H1 (cell line): ENCODE measurements at places on chromosomes 2 and 18. TPM values are rescaled to one million over a fixed set of nuclear protein-coding genes. Genes with fewer than 3 reads are reported as not detected.

GRCh38 chr2:38702413-38702812 is 36.5 kb downstream of the GALM start:
- H3K4me1 ChIP-seq, result no peaks in the 10 kb centered on the region
- H3K4me3 ChIP-seq, result no peak overlapping the region
- no peaks in the 10 kb centered on the region for H3K27me3 ChIP-seq
- DNase-seq, result no peak

DNA sequence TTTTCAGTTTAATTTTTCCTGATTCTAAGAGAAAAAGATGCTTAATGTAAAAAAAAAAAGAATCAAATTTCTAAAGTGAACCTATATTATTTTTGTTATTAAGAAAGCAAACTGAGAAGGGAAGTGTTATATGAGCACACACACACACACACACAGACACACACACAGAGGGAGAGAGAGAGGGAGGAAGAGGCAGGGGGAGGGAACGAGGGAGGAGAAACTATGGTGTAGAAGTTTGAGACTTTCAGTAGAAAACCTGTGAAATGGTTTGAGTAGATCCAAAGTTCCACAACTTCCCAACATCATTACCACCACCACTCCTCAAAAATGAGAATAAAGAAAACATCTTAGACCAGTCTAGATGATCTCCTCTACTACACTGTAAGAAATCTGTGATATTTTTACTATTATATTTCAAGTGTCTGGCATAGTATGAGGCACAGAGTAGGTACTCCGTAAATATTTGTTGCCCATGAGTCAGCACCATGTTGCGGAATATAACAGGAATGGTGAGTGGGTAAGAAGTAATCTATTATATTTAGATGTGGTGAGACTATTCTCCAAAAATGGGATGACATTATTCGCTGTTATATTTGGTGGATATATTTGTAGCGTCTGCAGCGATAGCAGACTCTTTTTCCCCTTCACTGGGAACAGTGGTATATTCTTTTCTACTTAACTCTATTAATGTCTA is 149.4 kb upstream of the DNMT3A start:
- H3K36me3 ChIP-seq, result no peaks in the 10 kb centered on the region
- 0 out of 2 replicates have a peak, but pooled peaks cover 2% of the 10 kb centered on the region for H3K4me1 ChIP-seq

GRCh38 chr2:46032161-46032813 is 264.9 kb upstream of the EPAS1 start:
- H3K4me3 ChIP-seq, result no peak overlapping the region
- no peaks in the 10 kb centered on the region for H3K27me3 ChIP-seq
- no peaks in the 10 kb centered on the region for H3K36me3 ChIP-seq
- DNase-seq, result no peak
- no peak overlapping the region for H3K27ac ChIP-seq
- H3K4me1 ChIP-seq, result no peaks in the 10 kb centered on the region

DNA sequence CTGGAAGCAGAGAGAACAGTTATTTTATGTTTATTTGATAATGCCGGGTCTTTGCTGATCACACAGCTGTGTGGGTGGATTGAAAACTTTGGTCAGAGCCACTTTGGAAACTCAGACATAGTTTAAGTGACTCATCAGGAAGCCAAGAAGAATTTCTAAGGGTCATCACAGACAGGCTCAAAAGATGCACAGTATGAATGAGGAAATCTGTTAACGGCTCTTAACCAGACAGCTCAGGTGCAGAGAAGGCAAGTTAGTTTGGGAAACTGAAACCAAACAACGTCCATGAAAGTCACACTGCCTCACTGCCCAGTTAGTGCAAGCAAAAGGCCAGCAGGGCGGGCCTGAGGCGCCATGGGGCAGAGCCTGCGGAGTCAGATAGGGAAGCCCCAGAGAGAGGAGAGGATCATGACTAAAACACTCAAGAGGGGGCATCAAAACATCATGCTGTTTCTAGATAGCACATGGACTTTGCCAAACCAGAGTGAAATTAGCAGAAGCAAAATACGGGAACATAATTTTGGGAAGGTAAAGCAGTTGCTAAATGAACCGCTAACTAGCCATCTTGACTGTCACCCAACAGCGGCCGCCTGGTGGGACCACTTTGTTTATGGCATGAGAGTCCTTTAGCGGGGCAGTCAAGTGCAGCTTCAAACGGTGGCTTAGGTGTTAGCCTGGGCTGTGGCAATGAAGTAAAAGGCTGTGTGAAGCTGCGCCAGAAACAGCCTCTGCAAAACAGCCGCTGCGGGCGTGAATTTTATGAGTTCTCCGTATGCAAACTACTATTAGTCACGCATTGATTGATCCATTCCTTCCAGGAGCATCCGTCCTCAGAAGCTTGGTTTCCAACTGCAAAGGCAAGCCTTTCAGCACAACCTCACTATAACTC is 101.2 kb downstream of the KCTD18 start:
- no peak overlapping the region for H3K27ac ChIP-seq
- DNase-seq, result no peak
- H3K4me3 ChIP-seq, result no peak overlapping the region
- 0 out of 2 replicates have a peak, but pooled peaks cover 3% of the 10 kb centered on the region for H3K4me1 ChIP-seq
- no peaks in the 10 kb centered on the region for H3K27me3 ChIP-seq

DNA sequence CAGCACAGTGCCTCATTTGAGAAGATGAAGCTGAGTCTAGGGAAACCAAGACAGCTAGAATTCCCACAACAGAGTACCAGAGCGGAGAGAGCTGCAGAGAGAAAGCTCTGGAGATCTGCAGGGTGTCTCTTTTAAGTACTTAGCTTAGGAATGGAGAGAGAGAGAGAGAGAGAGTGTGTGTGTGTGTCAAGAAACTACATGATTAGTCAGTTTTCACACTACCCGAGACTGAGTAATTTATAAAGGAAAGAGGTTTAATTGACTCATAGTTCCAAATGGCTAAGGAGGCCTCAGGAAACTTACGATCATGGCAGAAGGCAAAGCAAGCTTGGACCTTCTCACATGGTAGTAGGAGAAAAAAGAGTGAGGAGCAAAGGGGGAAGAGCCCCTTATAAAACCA is 64.0 kb downstream of the HIBCH start:
- peaks cover 4% of the 10 kb centered on the region; the same call in 1 of the 2 replicates for H3K36me3 ChIP-seq
- no peaks in the 10 kb centered on the region for H3K27me3 ChIP-seq
- no peaks in the 10 kb centered on the region for H3K4me1 ChIP-seq
- H3K27ac ChIP-seq, result no peak overlapping the region

The HOXD13 gene
- not detected in 2 replicates for total RNA-seq

DNA sequence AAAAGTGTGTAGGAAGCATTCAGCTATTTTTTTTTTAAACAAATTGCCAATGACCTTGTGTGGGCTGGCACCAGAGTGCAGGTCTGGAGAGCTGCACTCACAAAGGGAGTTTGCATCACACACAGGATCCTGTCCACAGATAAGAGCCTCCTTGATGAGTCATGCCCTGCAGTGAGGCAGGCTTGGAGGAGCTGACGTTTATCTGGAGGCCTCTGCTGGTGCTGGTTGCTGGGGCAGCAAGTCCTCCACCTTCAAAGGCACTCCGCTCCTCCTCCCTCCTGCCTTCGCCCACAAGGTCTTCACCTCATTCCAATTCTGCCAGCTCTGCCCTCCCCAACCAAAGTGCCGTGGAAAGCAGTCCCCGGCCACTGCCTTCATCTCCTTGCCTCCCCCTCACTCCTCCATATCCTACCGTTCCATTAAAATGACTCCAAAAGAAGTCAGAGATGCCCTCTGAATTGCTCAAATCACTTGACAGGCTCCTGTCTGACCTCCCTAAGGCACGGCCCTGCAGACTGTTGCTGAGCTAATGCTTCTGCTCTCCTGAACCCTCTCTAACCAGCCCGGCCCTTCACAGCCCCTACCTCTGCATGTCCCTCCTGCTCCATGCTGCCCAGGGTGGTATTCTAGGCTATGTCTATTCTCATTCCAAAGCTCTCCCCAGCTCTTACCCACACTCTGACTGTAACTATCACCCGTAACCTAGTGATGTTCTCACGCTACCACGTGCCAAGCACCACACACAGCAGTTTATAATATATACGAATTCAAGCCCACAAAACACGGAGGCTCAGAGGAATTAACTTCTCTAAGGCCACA is 30.9 kb downstream of the LONRF2 start:
- DNase-seq, result no peak
- no peak overlapping the region for H3K4me3 ChIP-seq
- H3K27me3 ChIP-seq, result no peaks in the 10 kb centered on the region
- H3K27ac ChIP-seq, result no peak overlapping the region
- no peaks in the 10 kb centered on the region for H3K36me3 ChIP-seq

- no peaks in the 10 kb centered on the region for H3K36me3 ChIP-seq
- no peak overlapping the region for H3K4me3 ChIP-seq
- H3K4me1 ChIP-seq, result no peaks in the 10 kb centered on the region
- H3K27me3 ChIP-seq, result no peaks in the 10 kb centered on the region
- peak; percentile 89 for DNase-seq
Measured at GRCh38 chr2:232339121-232340081, 39.1 kb upstream of the ALPP start.

- H3K36me3 ChIP-seq, result no peaks in the 10 kb centered on the region
- H3K27me3 ChIP-seq, result no peaks in the 10 kb centered on the region
- H3K4me1 ChIP-seq, result peaks cover 5% of the 10 kb centered on the region; the same call in 1 of the 2 replicates
- H3K4me3 ChIP-seq, result no peak overlapping the region
- no peak overlapping the region for H3K27ac ChIP-seq
- DNase-seq, result no peak
Measured at GRCh38 chr2:3284657-3285630, 92.7 kb downstream of the EIPR1 start.

DNA sequence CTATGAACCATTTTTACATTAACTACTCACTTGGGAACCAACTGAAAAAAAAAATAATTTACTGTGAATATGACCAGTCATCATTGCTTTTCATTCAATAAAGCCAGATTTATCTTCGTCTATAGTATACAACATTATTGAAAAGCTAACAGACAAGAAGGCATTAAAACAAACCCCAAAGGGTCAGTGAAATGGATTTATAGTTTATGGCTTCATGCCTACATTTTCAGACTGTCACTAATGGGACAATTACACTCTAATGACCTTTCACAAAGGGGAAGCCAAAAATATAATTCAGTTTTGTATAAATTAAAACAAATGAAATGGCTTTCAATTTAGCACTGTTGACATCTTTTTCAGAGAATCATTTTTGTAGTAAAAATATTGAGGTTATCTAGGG is 169.1 kb downstream of the DSEL start:
- no peak overlapping the region for H3K4me3 ChIP-seq
- no peak overlapping the region for H3K27ac ChIP-seq
- no peak for DNase-seq
- H3K4me1 ChIP-seq, result no peaks in the 10 kb centered on the region

- H3K27me3 ChIP-seq, result no peaks in the 10 kb centered on the region
- no peak for DNase-seq
- no peaks in the 10 kb centered on the region for H3K36me3 ChIP-seq
Measured at GRCh38 chr2:146801886-146802285, 1042.9 kb upstream of the ACVR2A start.

The MYL12A gene
- 238 and 247 TPM in 2 replicates for total RNA-seq

DNA sequence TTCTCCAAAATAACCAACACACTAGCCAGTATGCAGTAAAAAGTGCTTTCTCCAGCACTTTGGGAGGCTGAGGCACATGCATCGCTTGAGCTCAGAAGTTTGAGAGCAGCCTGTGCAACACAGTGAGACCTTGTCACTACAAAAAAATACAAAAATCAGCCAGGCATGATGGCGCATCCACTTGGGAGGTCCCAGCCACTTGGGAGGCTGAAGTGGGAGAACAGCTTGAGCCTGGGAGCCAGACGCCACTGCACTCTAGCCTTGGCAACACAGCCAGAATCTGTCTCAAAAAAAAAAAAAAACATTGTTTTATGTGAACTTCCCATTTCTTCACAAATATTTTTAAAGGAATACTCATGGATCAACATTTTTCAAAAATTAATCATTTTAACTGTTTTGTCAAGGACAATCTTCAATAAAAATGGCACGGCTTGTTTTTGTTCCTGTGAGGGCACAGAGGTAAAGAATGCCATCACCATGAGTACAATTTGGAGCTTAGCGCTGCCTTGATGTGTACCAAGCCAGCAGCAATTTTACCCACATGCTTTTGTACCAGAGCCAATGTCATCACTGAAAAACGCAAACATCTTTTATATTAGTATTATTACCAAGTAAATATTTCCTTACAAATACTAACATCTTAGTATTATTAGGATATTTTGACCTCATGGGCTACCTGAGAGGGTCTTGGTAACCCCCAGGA is 26.7 kb downstream of the RAB1A start:
- no peak overlapping the region for H3K4me3 ChIP-seq
- no peak overlapping the region for H3K27ac ChIP-seq
- peaks cover 29% of the 10 kb centered on the region for H3K36me3 ChIP-seq
- H3K27me3 ChIP-seq, result no peaks in the 10 kb centered on the region

The UGT1A1 gene
- total RNA-seq, result not detected in 2 replicates

DNA sequence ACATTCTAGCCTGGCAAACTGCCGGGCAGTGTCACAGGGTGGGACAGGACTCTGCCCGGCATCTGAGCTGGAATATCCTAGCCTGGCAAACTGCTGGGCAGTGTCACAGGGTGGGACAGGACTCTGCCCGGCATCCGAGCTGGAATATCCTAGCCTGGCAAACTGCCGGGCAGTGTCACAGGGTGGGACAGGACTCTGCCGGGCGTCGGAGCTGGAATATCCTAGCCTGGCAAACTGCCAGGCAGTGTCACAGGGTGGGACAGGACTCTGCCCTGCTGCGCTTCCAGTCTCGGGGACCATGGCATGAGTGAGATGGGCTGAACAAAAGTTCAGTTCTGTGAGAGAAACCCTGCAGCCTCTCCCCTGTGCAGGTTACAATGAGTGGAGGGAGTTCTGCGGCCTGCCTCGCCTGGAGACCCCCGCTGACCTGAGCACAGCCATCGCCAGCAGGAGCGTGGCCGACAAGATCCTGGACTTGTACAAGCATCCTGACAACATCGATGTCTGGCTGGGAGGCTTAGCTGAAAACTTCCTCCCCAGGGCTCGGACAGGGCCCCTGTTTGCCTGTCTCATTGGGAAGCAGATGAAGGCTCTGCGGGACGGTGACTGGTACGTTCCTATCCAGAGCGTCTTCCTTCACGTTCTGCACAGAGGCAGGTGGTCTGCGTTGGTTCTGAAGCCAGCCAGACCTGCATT is 80.3 kb downstream of the TPO start:
- no peak for DNase-seq
- H3K4me3 ChIP-seq, result no peak overlapping the region
- H3K27me3 ChIP-seq, result no peaks in the 10 kb centered on the region
- no peaks in the 10 kb centered on the region for H3K36me3 ChIP-seq
- no peak overlapping the region for H3K27ac ChIP-seq

GRCh38 chr2:181411105-181411849 is 45.9 kb upstream of the ITGA4 start:
- no peak overlapping the region for H3K27ac ChIP-seq
- H3K4me1 ChIP-seq, result peaks cover 9% of the 10 kb centered on the region; the same call in 1 of the 2 replicates
- H3K4me3 ChIP-seq, result no peak overlapping the region
- DNase-seq, result peak; percentile 51

- peaks cover 3% of the 10 kb centered on the region; the same call in 1 of the 2 replicates for H3K36me3 ChIP-seq
- peak overlapping the region; percentile 64 for H3K4me3 ChIP-seq
- no peak for DNase-seq
- H3K4me1 ChIP-seq, result peaks cover 13% of the 10 kb centered on the region
Measured at GRCh38 chr2:190533968-190534309, 583 bp downstream of the NEMP2 start.

DNA sequence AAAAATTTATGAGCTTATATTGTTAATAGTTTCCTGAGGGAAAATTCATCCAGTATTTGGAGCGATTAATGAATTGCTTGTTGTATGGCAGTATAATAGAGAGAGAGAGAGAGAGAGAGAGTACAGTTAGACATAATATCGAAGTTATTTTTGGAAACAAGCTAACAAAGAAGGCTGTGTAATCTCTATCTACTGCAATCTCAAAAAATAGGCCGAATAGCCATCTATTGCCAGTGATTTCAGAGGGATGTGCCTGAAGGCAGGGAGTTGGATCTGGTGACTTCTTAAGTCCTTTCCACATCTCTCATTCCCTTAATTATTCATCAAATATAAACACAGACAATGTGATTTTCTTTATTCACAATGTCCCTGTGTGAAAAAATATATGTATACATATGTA is 433.1 kb upstream of the RAB12 start:
- H3K27ac ChIP-seq, result no peak overlapping the region
- H3K4me1 ChIP-seq, result no peaks in the 10 kb centered on the region
- no peaks in the 10 kb centered on the region for H3K27me3 ChIP-seq
- H3K36me3 ChIP-seq, result no peaks in the 10 kb centered on the region
- DNase-seq, result no peak
- no peak overlapping the region for H3K4me3 ChIP-seq
